ENCODE measurements at places on chromosomes 11 and 22. TPM values are rescaled to one million over a fixed set of nuclear protein-coding genes. Genes with fewer than 3 reads are reported as not detected.

- no peak for DNase-seq
- peaks cover 3% of the 10 kb centered on the region for H3K4me1 ChIP-seq
- no peak overlapping the region for H3K27ac ChIP-seq
- H3K36me3 ChIP-seq: no peaks in the 10 kb centered on the region
These were observed 18.0 kb downstream of the TBC1D22A start for GRCh38 chr22:46780453-46780852.

GRCh38 chr22:35852076-35852475, 134.4 kb downstream of the APOL5 start:
- DNase-seq: no peak
- no peaks in the 10 kb centered on the region for H3K27me3 ChIP-seq
- H3K36me3 ChIP-seq: no peaks in the 10 kb centered on the region
- no peak overlapping the region for H3K4me3 ChIP-seq

GRK3 gene
- total RNA-seq: 1.9 TPM

CABP7 gene
- total RNA-seq: under 0.01 TPM

GRCh38 chr11:6196396-6196795, 2.6 kb upstream of the OR52W1 start:
- no peak overlapping the region for H3K4me3 ChIP-seq
- no peaks in the 10 kb centered on the region for H3K36me3 ChIP-seq
- H3K4me1 ChIP-seq: peaks cover 2% of the 10 kb centered on the region
- no peak for DNase-seq
- peaks cover 1% of the 10 kb centered on the region for H3K27me3 ChIP-seq

DNA sequence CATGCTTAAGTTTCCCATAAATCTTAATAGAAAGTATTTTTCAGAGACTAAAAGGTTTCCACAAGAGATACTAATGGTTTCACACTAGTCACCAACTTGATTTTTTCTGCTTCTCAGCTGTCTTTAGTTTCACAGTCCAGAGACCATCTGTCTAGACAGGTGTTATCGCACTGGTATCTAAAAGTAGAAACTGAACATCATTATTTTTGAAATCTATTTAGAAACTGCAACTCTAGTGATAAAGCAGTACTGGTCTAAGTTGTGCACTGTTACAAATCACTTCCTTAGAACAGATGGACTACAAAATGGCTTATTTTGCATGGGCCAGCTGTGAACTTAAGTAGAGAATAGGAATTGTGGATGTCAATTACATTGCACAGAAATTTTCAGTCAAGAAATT, 78.0 kb downstream of the CNTN5 start:
- DNase-seq: no peak
- H3K36me3 ChIP-seq: no peaks in the 10 kb centered on the region
- H3K4me3 ChIP-seq: no peak overlapping the region

DNA sequence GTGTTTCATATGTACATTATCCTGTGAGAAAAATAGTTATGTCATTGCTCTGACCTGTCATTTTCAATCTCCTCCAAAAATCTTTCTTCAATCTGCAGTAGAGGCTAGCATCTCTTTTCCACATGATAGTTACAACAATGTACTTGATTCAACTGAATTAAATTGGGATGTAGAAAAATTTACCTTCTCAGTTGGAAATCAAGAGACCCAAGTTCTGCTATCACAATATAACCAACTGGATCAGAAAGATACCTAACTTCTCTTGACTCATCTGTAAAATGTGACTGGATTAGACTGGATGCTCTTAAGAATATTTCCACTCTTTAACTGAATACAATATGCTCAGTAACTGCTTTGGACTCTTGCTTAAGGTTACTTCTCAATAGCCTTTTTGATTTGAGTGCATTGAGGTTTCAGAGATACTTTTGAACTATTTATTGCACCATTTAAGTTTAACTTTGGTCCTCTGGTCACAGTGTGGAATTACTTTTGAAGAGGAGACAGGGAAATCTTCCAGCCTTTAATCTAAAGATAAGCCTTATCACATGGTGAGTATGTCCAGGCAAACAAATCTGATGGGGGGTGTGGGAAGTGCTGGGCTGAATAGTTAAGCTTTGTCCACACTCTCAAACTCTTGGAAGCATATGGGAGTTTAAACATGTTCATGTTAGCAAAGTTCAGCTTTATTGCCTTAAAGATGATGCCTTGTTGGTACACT, 82.3 kb downstream of the YAP1 start:
- H3K36me3 ChIP-seq: peaks cover 2% of the 10 kb centered on the region
- peaks cover 13% of the 10 kb centered on the region for H3K4me1 ChIP-seq

- no peak overlapping the region for H3K27ac ChIP-seq
- DNase-seq: no peak
These were observed 22.0 kb downstream of the FAT3 start for GRCh38 chr11:92246630-92247029.

ANKRD13D gene
- total RNA-seq: 7.3 TPM

- H3K36me3 ChIP-seq: no peaks in the 10 kb centered on the region
- H3K27ac ChIP-seq: no peak overlapping the region
- peak; percentile 75 for DNase-seq
These were observed 3.3 kb downstream of the FGF19 start for GRCh38 chr11:69700278-69701140.

RPS25 gene
- 842 TPM for total RNA-seq

RAB38 gene
- total RNA-seq: 6.5 TPM

OR52I1 gene
- not detected for total RNA-seq

MYBPC3 gene
- not detected for total RNA-seq

DNA sequence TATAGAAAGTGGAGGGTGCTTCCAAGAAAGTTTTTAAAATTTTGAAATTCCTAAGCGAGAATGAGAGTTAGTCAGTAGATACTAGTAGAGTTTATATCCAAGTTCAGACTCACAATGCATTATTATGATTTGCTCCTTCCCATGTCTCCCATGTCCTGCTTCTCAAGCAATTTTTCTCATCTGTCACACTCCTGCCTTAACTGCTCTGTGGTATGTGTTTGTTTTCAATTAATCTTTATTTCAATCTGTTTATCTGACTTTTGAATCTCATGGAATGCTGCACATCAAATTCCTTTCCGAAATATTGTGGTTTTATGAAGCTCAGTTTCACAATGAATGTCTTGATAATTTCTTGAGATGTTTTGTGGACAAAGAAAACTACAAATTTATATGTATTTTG, 18.1 kb downstream of the THY1 start:
- H3K27ac ChIP-seq: no peak overlapping the region
- peaks cover 5% of the 10 kb centered on the region for H3K4me1 ChIP-seq
- no peak overlapping the region for H3K4me3 ChIP-seq
